Activated CD4-positive, alpha-beta T cell treated with anti-CD3 and anti-CD28 coated beads for 4 hours (primary cell): ENCODE measurements at places on chromosomes 16 and 17.

- DNase-seq = no peak
Measured at GRCh38 chr17:74530831-74531150, 484 bp downstream of the CD300LB start.

GRCh38 chr17:44318077-44318892 lies 6.3 kb downstream of the SLC25A39 start:
- no peak for DNase-seq

DNA sequence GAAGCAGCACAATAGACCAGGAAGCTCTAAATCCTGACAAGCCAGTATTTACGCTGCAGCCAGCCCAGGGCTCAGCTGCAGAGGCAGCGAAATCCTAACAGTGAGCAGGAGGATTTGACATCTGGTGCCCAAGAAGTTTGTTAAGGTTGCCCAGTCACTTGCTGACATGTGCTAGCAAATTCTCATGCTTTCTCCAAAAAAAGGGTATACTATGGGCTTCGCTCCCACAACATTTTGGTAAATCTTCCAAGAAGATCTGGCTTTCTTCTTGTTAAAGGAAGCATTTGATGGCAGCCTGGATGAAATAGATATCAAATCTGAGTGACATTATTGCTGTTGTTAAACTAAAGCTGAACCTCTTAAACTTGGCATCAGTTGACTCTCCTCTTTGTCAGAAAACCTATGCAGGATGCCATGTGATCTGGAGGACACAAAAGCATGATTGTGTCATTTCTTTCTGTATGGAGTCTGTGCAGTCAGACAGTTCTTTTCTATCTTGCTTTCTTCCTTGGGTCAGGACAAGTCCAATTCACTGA lies 949.7 kb upstream of the RBFOX1 start:
- no peak for DNase-seq

GRCh38 chr17:68199837-68200688 lies 47.8 kb upstream of the AMZ2 start:
- DNase-seq = no peak

- DNase-seq = no peak
Measured at GRCh38 chr17:9900044-9900594, 5.0 kb downstream of the RCVRN start.

GRCh38 chr16:56279132-56279531 lies 87.8 kb downstream of the GNAO1 start:
- peak; percentile 52 for DNase-seq

DNA sequence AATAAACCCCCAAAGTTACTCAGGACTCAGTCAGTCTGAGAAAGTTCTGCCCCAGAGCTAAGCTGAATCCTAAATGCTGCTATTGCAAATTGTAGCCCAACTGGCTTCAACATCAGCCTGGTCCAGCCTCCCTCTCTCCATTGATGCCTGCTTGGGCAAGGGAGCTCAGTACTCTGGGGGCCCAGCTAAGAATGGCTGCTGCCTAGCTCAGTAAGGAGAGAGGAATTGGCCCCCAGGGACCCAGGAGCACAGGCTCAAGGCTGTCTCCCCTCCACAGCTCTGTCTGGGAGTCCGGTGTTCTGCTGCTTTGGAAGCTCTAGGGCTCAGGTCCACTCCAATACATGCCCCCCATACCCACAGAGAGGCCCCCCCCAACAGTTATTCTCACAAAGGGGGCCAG lies 1.6 kb downstream of the UNC119 start:
- DNase-seq = no peak

GRCh38 chr17:35129154-35129972 lies 7.9 kb downstream of the FNDC8 start:
- DNase-seq = no peak

DNA sequence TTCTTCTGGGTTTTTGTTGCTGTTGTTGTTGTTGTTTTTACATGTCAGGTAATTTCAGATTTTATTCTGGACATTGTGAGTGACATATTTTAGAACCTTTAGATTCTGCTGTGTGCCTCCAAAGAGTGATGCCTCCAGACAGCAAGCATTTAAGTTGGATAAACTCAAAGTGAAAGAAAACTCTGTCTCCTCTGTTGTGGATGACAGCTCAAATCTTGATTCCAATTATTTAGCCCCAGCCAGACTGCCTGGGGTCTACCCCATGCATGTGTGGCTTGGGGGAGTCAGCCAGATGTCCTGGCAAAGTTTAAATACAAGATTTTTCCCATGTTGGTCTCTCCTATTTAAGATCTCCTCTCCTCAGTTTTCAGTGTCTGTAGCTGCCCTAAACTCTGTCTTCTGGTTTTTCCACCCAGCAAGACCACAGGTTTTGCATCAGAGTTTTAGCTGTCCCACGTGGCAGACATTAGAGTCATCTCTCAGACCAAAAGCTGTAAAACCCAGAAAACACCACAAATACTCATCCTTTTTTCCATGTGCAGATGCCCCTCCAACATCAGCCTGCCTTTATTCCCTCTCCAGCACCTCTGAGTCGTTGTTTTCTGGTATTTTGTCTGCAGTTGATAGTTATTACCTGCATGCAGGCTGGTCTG lies 19.4 kb upstream of the ZNF469 start:
- DNase-seq = no peak

DNA sequence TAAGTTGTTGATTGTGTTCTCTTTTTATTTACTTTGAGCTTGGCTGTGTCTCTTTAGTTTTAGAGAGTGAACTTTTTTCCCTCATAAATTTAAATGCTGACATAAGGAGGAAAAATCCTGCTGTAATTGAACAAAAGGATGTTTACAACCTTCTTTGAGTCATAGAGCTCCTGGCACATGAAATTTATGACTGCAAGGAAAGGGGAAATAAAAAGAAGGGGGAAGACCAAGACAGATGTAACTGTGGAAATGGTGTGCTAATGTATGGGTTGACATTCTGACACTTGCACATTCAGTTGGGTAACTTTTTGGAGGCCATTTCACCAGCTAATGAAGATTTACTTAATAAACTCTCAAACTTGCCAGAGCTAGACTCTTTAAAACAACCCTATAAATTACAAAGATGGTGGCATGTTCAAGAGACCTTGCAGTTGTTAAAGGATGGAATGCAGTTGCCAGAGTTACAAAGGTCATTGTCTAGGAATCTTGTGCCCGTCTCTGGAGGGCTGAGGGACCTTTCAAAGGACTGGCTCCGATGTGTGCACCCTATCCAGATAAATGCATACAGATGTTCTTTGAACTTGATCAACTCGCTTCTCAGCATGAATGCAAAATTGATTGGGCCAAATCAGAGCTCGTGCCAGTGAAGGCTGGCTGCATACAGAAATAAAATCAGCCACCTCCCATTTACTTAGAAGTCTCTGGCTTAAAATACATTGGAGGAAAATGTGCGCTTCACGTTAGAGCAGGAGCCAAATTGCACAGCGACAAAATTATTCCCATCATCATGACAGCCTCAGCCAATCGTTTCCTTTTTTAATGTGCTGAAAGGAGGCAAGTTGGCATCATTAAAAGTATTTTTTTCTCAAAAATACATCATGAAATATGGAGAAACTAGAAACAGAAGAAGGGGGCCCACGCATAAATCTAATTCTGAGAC lies 289.0 kb upstream of the XYLT1 start:
- DNase-seq = no peak

DNA sequence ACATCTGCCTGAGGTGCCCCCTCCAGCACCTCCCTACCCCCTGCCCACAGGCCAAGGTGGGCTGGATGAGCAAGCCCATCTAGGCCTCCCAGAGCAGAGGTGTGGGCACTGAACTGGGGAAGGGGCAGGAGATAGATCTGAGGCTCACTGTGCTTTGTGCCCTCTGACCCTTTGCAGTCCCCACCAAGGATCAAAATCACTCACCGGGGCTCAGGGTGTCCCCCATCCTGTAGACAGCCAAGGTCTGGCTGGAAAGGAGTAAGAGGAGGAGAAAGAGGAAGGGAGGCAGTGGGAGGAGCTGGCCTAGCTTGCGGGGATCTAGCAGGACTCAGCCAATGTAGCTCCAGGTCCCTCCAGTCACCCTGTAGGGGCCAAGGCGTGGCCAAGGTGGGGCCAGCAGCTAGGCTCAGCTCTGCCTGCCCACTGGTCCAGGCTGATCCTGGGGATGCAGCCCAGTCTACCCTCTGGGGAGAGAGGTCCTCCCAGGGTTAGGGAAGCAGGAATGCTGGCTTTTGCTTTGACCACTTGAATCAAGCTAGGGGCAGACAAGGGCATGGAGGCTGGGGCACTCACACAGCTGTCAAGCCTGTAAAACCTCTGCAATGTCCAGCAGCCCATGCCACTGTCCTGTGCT lies 1.8 kb downstream of the SLC12A4 start:
- DNase-seq = no peak

- DNase-seq = no peak
Measured at GRCh38 chr16:89191033-89191900, 9.1 kb downstream of the SLC22A31 start.

- DNase-seq = no peak
Measured at GRCh38 chr16:88588754-88589153, 18.6 kb downstream of the ZC3H18 start.

GRCh38 chr17:75524970-75525805 lies at the start of gene LLGL2:
LLGL2 (plus strand) TSS chr17:75525697; CDS start chr17:75543427, 17,730 bp downstream.
- peak; percentile 82 for DNase-seq

GRCh38 chr17:60525328-60525684 lies 736 bp downstream of the APPBP2 start:
- no peak for DNase-seq

DNA sequence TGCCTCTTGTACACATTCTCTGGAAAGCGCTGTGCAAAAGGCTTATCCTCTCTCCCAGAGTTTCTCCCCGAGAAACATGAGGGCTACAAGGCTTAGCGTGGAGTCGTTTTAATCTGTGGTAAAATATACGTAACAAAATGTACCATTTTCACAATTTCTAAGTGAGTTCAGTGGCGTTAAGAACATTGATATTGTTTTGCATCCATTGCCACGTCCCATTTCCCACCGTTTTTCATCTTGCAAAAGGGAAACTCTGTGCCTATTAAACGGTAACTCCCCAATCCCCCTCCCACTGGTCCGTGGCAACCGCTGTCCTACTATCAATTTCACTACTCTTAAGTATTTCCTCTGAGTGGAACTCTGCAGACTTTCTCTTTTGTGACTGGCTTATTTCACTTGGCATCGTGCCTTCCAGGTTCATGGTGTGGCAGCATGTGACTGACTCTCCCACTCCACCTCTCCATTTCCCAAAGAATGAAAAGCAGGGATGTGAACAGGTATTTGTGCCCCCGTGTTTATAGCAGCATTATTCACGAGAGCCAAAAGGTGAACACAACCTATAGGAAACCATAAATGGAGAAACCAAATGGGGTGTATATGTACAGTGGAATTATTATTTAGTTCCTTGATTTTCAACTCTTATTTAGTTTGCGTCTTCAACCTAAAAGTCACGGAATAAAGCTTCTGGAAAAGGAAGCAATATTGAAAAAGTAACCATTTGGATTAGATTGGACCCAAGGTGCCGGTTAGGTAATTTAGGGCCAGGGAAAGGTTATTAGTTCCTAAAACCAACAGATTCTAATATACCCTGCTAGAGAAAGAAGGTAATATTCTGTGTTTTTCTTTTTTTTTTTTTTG lies 1.1 kb upstream of the USP32 start:
- DNase-seq = peak; percentile 23

DNA sequence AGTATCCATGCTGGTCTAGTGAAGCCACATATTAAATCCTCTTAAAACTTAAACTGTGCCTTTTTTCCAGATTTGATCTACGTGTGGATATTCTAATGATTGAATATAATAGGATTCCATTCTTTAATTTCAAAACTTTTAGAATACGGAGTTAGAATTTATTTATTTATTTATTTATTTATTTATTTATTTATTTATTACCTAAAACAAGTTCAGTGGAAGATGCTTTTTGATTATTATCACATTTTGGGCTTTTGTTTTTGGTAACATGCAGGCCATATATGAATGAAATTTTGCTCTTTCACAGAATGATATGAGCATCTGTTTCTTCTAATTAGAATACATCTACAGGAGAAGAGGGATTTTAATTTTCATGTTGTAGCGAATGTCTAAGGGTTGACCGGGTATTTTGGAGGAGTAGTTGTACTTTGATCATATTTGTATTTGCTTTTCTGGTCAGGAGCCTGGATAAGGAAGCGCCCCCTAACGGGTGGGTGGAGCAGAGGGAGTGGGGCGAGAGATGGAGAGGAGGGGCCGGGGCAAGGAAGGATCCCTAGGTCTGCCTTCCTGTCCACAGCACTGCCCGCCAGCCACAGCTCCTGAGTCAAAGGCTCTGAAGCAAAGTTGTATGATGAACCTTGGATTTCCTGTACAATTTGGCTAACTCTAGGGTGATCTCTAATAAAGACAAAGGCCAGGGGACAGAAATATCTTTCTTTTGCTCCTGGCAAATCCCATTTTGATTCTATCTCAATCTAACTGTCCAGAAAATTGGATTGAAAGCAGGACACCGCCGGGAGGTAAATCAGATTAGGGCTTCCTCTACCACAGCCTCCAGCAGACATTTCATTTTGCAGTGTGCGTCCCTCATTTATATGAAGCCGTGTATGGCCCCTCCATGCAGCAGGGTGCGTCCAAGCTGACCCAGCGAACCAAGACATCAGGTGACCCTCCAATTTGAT lies 149.1 kb downstream of the PRKCA start:
- no peak for DNase-seq

DNA sequence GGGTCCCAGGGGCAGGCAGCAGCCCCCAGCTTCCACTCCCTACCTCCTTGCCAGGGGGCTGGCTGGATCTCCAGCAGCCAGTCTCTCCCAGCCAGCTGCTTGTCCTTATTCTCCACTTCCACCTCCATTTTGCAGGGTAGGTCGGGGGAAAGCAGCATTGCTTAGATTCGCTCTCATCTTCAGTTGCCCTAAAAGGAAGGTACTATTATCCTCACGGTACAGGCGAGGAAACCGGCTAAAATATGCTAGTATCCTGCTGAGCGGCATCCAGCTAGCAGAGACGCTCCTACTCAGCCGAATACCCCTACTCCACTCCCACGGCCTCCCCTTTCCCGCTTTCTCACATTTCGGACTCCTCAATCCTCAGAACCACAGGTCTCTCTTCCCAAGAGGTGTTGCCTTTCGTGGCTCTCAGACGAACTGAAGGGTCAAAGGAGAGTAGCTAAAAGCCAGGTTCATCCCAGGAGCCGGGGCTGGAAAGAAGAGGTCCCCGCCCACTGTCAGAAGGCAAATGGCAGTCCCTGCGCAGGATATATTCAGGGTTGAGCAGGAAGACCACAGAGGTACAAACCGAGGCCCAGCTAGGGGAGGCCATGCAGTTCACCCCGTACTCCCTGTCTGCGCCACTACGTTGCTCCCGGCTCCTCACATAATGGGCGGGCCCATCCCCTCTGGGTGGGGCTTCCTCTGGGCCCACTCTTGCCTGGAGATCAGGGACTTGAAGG lies 1.7 kb upstream of the RAB11FIP4 start:
- no peak for DNase-seq

DNA sequence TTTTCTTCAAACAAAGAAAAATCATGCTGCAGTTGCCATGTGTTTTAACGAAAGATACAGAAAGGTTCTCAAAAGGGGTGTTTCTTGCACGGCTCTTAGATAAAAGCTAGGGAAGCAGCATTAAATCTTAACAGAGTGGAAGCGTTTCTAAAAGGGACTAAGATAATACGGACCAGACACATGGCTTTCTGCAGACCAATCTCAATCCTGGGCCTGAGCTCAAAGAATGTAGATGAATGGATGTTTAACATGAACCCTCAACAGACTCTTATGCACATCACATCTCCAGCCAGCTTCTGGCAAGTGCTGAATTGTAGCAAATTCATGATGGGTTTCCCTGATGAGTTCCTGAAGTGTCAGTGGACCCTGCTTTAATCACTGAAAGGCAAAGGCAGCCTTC lies 80.2 kb upstream of the COX10 start:
- no peak for DNase-seq
